Midbrain (tissue), 1 donor: ENCODE measurements at places on chromosomes 6 and 20.
A peak's percentile ranks its signal among the peaks of the same experiment; 100 is the strongest.

- DNase-seq = peak; percentile 65
Measured at GRCh38 chr6:17031961-17032360, 69.9 kb upstream of the STMND1 start.

GRCh38 chr6:116166369-116166768 lies 40.4 kb upstream of the COL10A1 start:
- no peak for DNase-seq

DNA sequence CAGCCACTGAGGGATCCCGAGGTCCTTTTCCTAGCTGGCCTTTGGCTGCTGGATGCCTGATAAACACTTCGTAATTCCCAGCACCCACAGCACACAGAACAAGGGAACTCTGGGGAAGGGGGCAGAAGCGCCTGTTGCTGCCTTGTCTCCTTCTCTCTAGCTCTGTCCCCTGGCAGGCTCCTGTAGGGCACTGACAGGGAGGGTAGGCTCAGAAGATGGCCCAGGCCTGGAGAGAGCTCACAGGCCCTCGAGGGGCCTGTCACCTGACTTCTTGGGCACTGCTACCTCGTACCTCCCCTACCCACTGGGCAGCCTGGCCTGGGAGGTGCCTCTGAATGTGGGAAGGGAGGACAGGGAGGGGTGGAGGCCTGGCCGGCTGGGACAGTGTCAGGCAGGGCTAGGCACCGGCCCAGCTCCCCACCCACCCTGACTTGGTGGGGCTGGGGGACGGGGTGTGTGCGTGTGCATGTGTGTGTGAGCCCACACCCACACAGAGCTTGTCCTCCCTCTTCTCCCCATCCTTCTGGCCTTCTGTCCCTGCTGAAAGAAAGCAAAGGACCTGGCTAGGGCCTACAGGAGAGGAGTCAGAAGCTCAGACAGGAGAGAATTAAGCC lies 18.1 kb downstream of the C6orf132 start:
- no peak for DNase-seq

DNA sequence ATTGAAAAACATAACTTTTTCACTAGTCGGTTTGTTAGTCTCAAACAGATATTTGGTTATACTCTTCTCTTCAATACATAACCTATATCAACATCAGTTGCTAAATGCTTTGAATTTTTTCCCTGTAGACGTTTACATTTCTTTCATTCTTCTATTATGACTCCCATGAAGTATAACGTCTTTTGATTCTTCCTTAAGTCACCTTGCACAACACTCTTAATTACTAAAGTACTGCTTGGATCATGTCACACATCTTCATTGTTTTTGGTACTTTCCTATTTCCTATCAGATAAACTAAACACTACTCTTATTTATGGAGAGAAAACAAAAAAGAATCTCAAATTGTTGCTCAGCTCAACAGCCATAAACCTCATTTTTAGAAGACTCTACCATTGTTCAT lies 23.0 kb upstream of the BMP5 start:
- DNase-seq = no peak

- peak; percentile 65 for DNase-seq
Measured at GRCh38 chr6:69866770-69867638, 648 bp downstream of the COL19A1 start.
